Bladder microvascular endothelial cell (primary cell): ENCODE measurements at places on chromosomes 11 and 22. TPM values are rescaled to one million over a fixed set of nuclear protein-coding genes. Genes with fewer than 3 reads are reported as not detected.

KCNK4 gene
- total RNA-seq, result 0.25 TPM in 1 of 2 replicates, not detected in the other

GGT5 gene
- total RNA-seq, result 2.8 and 4.0 TPM in 2 replicates

MMP27 gene
- not detected in 2 replicates for total RNA-seq

USP2 gene
- 0.06 TPM in 1 of 2 replicates, not detected in the other for total RNA-seq

SFI1 gene
- 16.2 and 28.3 TPM in 2 replicates for total RNA-seq
